GM23338 (cell line): ENCODE measurements at places on chromosomes 2 and 18.

- DNase-seq = no peak
These were observed 381.6 kb upstream of the TRIB2 start for GRCh38 chr2:12335131-12335530.

- DNase-seq = peak; percentile 19
These were observed 114.2 kb upstream of the ZNF236 start for GRCh38 chr18:76708071-76708721.

DNA sequence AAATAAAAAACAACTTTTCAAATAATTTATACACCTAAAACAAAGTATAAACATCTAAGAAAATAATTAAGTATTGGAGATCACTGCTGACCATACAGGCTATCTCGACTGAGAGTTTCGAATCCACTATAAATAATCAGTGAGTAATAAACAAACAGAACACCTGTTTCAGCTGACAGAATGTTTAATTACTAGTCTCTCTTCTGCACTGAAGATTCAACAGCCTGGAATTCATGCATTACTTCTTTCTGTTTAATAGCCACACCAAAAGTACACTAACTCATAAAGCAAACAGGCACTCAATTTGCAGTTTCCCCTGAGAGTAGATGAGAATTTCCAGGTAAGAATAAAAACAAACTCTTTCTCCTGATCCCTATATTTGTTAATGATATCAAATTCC lies 138.5 kb downstream of the RBMS1 start:
- DNase-seq = no peak

DNA sequence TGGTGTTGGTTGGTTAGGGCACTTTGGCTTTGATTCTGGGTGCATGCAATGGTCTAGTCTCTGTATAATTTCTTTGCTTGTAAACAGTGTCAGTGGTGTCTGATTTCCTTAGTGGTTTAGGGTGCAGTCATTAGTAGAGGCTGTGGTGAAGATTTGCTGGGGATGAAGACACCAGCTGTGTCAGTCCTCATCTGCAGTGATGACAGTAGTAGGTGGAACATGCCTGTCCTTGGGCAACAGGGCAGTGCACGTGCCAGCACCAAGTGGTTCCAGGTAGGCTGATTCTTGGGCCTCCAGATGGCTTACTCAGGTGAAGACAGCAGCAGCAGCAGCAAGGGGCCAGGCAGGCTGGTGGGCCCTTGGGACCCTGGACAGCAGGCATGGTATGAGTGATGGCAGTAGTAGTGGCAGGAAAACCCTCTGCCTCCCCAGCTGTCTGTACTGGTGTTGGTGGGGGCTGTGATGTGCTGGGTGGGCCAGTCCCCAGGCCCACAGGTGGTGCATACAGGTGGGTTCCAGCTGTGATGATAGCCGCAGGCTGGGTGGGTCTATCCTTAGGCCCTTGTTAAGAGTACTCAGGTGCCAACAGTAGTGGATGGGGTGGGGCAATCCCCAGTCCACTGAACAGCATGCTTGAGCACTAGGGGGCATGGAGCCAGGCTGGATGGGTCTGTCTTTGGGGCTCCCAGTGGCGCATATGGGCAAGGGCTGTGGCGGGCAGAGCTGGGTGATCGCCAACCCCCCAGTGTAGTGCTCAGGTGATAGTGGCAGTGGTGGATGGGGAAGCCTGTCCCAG lies 140.7 kb upstream of the THUMPD2 start:
- no peak for DNase-seq

DNA sequence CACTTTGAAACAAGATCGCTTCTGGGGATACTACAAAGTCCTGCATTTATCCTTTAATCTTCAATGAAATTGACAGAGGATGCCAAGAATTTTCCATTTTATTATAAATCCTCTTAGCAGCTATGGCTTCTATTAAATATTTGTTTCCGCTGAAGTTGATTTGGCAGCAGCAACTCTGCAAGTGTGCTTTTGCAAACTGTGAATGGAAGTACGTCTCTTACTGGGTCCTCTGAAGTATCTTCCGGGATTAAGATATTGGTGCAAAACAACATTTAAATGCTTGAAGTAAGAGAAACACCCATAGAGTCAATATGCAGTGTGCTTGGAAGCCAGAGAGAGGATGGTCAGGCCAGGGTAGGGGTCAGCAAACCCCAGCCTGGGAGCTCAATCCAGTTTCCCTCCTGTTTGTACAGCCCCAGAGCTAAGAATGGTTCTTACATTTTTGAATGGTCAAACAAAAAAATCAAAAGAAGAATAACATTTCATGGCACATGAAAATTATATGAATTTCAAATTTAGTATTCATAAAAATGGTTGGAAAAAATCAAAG lies 13.6 kb downstream of the CCDC68 start:
- DNase-seq = no peak

GRCh38 chr2:54500404-54501205 lies 44.5 kb downstream of the SPTBN1 start:
- DNase-seq = no peak

GRCh38 chr2:5791371-5791770 lies 99.2 kb downstream of the SOX11 start:
- DNase-seq = no peak

DNA sequence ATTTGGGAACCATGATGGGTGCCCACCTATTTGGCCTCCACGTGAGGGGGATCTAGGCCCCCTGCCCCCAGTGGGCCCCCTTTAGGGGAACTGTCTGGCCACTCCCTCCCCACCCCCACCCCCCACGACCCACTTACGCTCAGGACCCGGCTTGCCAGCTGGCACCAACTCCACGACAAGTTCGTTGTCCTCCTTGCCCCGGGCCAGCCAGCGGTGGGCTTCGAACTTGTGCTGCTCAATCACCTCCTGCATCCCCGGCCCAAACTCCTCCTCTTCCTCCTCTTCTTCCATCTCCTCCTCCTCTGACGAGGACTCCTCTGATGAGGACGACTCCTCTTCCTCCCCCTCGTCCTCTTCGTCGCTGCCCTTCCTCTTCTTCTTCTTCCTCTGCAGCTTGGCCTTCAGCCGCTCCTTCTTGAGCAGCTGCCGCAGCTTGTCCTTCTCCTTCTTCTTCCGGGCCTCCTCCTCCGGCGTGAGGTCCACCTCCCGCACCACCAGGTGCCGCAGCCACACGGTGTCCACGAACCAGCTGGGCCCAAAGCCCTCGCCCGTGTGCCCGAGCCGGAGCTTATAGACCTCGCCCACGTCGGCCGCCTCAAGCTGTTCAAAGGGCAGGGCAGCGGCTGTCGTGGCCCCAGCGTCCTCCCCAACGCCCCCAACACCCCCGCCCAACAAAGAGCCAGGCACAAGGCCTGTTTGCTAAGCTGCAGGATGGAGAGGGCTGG lies 96.9 kb downstream of the LOXHD1 start:
- no peak for DNase-seq

GRCh38 chr2:32838418-32838817 lies 108.3 kb upstream of the LTBP1 start:
- DNase-seq = no peak

DNA sequence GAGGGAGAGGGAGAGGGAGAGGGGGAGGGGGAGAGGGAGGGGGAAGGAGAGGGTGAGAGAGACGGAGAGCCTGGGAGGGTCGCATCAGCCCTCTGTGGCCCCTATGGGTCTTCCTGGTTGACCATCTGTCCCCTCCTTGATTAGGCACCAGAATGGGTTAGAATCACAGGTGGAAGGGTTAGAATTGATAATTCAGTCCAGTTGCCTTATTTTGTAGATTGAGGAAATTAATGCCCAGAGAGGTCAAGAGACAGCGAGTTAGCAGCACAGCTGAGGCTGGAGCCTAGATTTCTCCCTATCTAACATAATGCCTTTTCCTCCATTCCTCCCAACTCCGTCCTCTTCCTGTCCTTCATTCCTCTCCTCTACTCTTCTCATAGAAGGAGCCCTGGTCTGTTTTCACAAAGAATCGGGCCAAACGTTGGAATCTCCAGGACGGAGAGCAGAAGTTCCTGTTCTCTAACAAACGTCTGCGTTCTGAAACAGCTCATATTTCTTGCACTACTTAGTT lies 338 bp upstream of the THUMPD2 start:
- no peak for DNase-seq

DNA sequence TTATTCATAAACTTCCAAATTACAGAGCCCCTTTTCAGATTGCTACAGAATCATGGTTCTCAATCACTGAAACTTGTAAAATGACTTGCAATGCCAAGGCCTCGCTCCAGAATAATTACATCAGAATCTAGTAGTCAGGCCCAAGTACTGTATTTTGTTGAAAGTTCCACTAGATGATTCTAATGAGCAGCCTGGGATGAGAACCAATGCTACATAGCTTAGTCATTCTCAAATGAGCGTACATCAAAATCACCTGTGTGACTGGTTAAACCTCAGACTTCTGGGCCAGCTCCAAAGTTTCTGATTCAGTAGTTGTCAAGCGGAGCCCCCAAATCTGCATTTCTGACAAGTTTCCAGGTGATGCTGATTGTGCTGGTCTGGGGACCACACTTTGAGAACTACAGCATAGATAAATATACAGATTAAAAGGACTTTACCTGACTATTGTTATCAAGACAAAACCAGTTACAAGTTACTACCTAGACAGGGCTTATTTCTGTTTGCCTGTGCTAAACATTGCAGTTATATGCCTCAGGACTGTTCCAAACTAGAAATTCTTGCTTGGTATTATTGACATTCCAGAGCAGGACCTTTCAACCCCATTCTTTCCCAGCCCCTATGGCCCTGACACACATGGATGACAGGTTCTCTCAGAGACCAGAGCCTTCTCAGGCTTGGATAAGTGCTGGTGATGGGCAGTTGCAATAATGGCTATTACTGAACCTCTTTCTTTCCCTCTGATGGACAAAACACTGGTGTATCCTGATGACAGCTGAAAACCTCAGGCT lies 83.1 kb downstream of the UPP2 start:
- DNase-seq = no peak

DNA sequence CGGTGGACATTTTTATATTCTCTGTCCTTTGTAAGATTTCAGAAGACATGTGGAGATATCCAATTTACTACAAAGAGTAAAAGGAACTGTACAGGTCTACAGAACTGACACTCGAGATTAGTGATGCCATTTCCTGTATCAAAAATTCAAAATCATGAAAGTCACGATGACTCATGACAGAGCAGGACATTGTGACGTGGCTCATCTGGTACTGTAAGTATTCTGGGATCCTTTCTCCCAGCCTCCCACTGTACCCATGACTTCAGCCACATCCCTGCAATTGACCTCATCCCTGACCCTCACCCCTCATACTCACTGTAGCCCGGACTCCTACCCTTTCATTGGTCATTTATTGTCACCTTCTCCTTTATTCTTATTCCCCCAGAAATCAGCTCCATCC lies 736.5 kb downstream of the EPHA4 start:
- DNase-seq = no peak

DNA sequence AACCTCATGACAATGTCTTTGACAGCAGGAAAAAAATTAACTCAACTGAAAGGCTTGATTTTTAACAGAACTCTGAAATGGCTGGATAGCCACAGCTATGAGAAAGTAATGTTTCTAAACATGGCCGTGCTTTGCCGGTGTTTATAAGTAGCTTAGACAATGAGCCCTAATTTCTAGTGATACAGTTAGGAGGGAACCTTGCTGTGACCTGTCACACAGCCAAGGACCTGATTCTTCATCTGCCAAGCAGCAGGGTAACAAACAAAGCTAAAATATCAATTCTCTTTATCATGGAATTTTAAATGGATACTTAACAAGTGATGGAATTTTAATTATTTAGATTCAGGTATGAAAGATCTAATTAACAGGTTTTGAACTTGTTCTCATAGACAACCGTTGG lies 24.3 kb upstream of the DYNC2LI1 start:
- DNase-seq = no peak

DNA sequence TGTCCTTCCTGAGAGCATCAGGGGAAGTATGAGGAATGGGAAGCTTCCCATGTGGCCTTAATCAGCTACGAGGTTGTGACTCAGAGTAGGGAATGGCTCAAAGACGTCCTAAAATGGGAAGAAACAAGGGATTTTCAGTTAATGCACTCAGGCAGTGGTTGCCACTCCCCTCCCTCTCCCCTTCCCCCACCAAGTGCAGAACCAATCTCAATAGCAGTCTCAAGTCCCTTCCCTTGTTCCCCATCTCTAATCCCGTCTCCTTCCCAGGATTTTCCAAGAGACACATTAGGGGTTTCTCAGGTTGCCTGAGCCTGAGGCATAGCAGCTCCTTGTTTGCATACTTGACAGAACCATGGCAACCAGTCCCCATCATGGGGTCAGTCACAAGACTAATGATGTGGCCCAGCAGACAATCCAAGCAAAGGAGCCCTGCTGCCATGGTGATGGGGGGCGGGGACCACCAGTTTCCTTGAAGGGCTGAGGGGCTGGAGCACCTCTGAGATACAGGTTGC lies 18.2 kb upstream of the RESP18 start:
- DNase-seq = peak; percentile 51

DNA sequence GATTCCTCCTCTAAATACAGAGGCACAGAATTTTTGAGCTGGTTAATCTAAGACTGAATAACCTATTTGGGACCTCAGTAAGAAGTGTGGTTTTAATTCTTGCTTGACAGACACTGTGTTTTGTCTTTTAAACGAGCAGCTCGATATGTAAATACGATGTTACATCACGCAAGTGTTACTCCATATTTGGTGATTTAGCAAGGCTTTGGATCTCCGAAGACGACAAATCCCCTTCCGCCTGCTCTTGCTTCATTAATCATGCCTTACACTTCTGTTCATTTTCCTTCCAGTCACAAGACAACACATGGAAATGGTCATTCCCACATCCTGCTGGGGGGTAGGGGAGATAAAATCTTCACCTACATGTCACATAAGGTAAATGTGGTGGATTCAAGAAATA lies 9.4 kb downstream of the BCL11A start:
- DNase-seq = peak; percentile 54

DNA sequence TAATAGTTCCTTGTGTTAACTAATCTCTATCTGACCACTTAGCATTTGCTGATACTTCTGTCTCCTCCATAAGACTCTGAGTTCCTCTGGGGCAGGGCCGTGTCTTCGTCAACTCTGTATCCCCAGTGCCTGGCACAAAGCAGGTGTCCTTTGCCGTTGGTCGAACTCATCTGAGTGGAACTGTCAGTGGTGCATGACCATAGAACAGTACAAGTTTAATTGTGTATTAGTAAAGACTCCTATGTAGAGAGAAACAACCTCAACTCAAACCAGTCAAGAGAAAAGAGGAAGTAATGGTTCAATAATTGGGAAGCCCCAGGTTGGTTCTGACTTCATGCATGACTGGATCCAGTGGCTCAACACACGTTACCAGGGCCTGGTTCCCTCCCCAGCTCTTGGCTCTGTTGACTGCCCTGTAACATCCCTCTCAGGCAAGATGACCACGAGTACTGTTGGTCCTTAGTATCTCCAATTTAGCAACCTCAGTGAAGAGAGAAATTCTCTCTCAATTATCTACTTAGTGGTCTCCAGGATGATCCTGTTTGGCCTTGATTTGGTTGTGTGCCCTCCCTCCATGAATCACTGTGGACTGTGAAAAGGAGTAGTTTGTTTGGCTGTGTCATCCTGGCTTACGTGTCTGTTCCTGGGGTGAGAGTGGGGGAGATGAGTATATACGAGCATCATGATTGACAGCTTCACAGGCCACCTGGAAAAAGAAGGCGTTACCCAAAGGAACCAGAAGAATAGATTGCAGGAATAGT lies 58.5 kb upstream of the MSH6 start:
- no peak for DNase-seq
